ENCODE measurements at places on chromosomes 3 and 15.

DNA sequence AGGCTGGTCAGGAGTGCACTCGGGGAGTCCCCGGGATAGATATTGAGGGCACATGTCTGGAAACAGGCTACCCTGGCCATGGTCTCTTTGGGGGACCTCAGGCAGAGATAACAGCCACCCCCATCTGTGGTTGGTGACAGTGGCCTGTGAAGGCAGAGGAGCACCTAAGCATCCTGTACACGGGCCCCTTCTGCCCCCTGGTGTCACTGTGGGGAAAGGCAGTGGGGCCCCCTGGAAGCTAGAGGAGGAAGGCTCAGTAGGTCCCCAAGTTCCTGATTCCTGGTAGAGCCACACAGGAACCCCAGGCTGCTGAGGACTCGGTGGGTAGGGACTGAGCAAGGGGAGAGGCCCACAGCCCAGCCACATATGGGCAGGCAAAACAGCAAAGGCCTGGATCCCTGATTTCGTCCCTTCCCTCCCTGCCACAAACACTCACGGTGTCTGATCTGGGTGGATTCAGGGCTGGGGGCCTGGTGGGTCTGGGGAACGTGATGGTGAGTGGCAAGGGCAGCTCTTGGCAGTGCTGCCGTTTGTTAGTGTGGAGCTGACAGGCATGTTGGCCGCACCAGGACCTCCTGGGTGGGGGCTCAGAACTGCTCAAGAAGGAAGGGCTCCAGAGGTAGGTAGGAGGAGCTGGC lies 14.1 kb upstream of the CXCR6 start:
- DNase-seq: peak; percentile 77

- DNase-seq: no peak
Observed at GRCh38 chr3:115186351-115187148, 39.5 kb upstream of the ZBTB20 start.

DNA sequence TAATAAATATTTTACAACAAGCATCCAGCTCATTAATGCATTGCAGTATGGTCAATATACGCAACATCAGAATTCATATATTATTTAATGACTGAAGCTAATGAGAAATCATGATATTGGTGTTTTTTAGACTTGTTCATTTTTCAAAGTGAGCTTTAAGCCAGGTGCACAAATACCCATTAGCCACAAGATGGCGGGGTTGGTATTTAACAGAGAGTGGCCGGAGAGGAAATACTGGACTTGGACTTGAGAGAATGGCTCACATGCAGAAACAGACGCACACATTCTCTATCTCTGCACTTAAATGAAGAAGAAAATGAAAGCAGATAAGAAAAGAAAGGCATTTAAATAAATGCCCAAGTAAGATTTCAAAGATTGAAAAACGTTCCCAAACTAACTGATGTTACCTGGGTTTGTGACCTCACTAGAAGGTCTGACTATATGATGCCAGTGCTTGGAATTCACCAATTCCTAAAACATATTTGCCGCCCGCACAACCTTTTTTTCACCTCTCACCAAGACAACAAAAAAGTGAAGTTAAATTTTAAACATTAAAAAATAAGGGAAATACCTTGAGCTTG lies 21.2 kb upstream of the CRBN start:
- peak; percentile 19 for DNase-seq

DNA sequence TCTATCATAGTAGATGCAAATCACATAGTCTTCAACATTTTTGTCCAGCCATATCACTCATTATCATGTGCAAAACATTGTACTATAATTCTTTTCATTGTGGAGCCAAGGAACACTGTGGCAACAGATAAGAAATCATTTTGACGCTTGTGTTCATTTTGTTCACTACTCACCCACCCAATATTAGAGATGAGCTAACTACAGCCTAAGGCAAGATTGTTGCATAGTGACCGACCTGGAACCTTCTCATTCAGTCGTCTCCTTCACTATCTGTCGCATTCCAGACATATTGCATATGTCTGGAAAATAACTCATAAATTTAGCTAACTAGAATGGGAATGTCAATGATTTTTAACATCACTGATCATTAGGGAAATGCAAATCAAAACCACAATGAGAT lies 270.3 kb downstream of the CGGBP1 start:
- DNase-seq: no peak

- no peak for DNase-seq
Observed at GRCh38 chr15:58526647-58527192, 94.9 kb downstream of the LIPC start.

DNA sequence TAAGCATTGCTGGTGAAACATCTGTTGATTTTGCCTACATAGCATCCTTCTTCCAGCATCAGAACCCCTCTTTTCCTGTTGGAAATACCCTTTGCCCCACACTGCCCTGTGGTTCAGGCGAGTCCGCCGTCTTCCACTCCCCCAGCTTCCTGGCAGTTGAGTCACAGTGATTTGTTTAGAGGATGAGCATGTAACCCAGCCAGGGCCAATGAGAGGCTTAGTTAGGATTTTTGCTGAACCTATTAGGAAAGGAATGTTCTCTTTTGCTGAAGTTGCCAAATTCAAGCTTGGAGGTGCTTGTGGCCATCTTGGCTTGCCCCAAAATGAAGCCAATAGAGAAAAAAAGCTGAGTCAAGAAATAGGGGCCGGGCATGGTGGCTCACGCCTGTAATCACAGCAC lies 19.0 kb upstream of the MEX3B start:
- no peak for DNase-seq
